ENCODE measurements at places on chromosomes 11 and 22. TPM values are rescaled to one million over a fixed set of nuclear protein-coding genes. Genes with fewer than 3 reads are reported as not detected.

The TEAD1 gene
- 74.6 TPM for total RNA-seq

The OR52N4 gene
- not detected for total RNA-seq

- H3K36me3 ChIP-seq: no peaks in the 10 kb centered on the region
- H3K27ac ChIP-seq: no peak overlapping the region
- no peak overlapping the region for H3K4me3 ChIP-seq
Observed at GRCh38 chr11:9615031-9615451, 41.6 kb downstream of the WEE1 start.

DNA sequence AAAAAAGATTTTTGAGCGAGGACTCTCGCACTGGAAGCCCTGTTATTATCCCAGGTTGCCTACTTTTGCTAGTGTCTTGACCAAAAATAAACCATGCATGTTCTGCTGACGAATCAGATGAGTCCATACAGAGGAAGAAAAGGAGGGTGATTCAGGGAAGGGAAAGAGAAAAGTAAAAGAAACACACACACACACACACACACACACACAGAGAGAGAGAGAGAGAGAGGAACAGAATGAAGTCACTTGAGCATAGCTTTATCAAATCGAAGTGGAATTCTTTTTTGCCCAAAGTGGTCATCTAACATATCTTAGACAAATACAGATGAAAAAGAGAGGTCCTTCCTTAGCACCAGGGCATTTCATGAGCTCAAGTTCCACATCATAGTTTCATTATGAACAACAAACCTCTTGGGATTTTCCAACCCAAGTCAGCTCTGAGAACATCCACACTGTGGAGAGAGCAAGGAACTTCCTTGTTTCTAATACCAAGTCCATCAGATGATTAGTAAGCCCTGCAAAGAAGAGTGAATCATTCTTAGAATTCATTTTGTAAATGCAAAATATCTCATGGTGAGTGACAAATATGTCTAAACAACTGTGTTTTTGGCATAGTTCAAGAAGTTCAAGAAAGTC, 7.7 kb upstream of the MMP12 start:
- no peaks in the 10 kb centered on the region for H3K27me3 ChIP-seq
- H3K4me3 ChIP-seq: no peak overlapping the region
- no peak for DNase-seq

GRCh38 chr11:106520146-106520912, 442.9 kb downstream of the AASDHPPT start:
- H3K4me3 ChIP-seq: no peak overlapping the region
- H3K27me3 ChIP-seq: peaks cover 6% of the 10 kb centered on the region

The ASPHD2 gene
- total RNA-seq: 1.4 TPM

The ROM1 gene
- 1.1 TPM for total RNA-seq

The LRRN4CL gene
- total RNA-seq: 0.37 TPM

The MISFA gene
- 4.6 TPM for total RNA-seq

GRCh38 chr22:42984814-42985530, 30.0 kb downstream of the PACSIN2 start:
- H3K4me1 ChIP-seq: no peaks in the 10 kb centered on the region
- no peak overlapping the region for H3K27ac ChIP-seq
- H3K27me3 ChIP-seq: no peaks in the 10 kb centered on the region
- no peak overlapping the region for H3K4me3 ChIP-seq
- no peak for DNase-seq

DNA sequence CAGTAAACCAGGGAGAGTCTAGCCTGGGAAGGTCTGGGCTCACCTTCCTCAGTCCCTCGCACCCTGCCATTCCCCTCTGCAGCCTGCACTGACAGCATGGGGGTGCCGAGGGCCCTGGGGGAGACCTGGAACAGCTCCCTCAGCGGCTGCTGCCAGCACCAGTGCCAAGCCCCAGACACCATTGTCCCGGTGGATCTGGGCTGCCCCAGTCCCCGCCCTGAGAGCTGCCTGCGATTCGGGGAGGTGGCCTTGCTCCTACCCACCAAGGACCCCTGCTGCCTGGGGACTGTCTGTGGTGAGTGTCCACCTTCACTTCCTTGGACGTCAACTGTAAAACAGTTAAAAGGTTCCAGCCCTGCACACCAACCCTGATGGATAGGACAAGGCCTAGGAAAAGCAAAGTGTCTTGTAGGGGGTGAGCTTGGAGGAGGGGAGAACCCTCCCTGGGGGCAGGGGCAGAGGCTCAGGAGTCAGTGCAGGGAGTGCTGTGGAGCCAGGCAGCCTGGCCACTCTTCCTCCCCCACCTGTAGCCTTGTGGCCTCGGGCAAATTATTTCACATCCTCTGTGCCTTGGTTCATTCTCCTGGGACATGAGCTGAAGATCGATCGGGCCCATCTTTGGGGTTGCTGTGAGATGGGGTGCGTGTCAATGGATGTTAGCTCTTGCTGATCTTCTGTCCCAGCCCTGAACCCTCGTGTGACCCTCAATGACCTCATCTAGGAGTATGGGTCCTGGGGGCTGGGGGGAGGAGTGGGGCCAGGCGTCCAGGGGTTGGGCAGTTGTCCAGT, 85.2 kb upstream of the MYOD1 start:
- H3K4me1 ChIP-seq: no peaks in the 10 kb centered on the region
- no peaks in the 10 kb centered on the region for H3K36me3 ChIP-seq
- DNase-seq: no peak
- no peak overlapping the region for H3K4me3 ChIP-seq
- H3K27ac ChIP-seq: no peak overlapping the region

The NPAS4 gene
- total RNA-seq: not detected

GRCh38 chr22:28123989-28124766, 205.1 kb upstream of the PITPNB start:
- no peak overlapping the region for H3K4me3 ChIP-seq
- H3K36me3 ChIP-seq: no peaks in the 10 kb centered on the region
- H3K27me3 ChIP-seq: no peaks in the 10 kb centered on the region

The NCF4 gene
- not detected for total RNA-seq
